ENCODE measurements at places on chromosomes 11 and 22.
A peak's percentile ranks its signal among the peaks of the same experiment; 100 is the strongest.

DNA sequence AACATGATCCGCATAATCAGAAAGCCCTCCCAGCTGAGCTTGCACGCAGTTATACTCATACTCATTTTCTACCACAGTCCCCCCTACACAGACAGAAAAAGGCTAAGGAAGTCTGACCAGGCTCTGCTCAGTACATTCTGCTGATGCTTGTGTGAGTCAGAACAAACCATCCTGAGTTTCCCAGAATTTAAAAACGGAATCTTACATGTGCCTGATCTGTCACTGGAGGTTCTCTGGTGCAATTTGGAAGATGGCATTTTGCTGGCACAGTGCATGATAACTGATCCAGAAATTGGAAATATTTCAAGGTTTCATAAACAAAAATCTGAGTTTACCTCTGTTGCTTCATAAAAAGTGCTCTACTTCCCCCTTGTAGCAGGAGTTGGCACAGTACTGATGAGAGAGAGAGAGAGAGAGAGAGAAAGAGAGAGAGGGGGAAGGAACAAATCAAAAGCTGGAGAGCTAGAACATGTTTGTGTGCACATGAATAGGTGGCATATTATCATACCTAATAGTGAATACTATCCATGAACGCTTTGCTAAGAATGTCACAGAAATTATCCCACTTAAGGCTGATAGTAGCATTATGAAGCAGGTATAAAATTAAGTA lies 1085.3 kb downstream of the DLG2 start:
- DNase-seq: no peak

DNA sequence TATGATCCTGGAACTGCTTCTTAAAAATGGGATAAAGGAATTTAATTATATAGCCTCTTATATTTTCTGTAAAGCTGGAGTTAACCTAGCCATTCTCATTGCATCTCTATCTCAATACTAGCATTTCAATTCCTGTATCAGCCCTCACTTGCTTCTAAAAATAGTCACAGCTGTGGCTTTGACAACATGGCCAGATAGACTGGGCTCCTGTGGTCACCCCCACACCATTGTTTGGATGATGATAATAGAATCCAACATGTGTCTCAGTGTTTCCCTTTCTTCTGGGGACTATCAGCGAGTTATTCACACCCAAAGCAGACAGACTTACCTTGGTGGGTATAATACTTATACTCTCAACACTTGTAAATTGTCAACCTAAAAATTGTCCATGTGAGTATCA lies 6.9 kb downstream of the VWA5A start:
- no peak for DNase-seq

DNA sequence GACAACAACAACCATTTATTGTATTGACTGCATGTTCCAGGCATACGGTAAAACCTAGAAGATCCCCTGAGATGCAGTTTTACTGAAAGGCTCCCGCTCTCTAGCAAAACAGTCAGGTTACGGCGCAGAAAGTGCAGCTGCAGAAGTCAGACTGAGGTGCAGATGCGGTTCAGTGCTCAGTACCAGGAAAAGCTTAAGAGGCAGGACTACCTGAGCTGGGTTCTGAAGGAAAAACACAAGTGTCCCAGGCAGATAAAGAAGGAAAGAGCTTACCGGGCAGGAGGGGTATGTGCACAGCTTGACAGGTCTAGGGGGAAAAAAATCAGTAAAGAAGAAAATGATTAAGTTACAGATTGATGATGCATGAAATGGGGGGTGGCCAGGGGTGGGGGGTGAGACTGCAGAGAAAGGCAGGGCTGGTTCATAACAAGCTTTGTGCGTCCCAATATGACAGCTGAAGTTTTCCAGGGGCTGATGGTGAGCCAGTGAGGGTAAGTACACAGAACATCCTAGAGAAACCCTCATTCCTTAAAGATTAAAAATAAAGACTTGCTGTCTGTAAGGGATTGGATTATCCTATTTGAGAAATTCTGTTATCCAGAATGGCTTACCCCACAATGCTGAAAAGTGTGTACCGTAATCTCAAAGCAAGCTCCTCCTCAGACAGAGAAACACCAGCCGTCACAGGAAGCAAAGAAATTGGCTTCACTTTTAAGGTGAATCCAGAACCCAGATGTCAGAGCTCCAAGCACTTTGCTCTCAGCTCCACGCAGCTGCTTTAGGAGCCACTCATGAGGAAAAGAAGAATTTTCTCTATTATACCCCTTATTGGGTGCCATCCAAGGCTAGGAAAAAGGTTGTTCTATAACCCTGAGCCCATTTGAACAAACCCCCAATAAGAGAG lies 11.9 kb downstream of the LARGE1 start:
- DNase-seq: no peak

DNA sequence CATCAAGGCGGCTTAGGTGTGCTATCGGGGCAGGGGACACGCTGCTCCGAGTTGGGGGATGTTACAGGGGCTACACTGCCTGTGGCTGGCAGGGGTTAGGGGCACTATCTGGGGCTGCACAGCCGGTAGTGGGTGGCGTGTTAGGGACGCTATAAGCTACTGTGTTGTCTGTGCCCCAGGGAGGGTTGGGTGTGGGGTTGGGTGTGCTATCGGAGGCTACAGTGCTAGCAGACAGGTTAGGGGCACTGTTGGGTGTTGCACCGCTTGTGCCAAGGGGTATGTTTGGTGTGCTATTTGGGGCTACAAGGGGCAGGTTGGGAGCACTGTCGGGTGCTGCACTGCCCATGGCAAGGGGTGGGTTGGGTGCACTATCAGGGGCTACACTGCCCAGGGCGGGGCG lies 120.2 kb upstream of the VPREB1 start:
- no peak for DNase-seq

DNA sequence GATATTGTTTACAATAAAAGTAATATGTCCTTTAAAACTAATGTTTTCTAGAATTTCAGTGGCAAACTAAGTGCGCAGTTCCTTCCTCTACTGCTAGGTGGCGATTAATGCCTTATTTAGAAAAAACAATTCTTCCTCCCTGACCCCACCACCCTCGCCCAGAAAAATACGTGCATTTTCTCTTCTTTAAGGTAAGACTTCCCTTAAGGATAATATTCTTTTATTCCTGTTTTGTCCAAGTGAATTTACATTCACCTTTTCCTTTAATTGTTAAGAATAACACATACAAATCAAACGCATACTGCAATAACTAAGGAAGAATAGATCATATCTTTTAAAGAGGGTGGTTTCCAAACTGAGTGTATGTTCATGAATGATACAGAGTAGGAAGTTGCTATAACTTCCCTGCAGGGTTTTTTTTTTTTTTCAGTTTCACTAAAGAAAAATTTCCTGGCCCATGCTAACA lies 17.0 kb upstream of the PSMA1 start:
- DNase-seq: no peak

GRCh38 chr11:64264371-64264852 lies 13.1 kb downstream of the PLCB3 start:
- no peak for DNase-seq

- no peak for DNase-seq
Observed at GRCh38 chr11:10267821-10268220, 26.2 kb downstream of the SBF2 start.

DNA sequence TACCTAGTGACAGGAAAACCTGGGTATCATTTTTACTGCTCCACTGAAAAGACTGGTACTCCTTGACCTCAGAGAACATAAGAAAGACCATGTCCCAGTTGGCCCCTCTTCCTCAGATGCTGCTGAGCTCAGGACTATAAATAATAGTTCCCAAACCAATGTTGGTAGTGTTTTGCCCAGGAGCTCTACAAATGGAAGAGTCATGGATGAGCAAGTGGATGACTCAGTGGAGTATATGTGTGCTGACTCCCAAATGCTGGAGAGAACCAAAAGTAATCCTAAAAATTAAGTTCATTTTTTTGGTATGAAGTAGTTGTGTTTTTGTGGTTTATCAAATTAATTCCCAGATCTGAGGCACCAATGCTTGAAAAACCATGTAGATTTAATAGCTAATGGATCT lies 482.0 kb downstream of the KCNA4 start:
- no peak for DNase-seq

DNA sequence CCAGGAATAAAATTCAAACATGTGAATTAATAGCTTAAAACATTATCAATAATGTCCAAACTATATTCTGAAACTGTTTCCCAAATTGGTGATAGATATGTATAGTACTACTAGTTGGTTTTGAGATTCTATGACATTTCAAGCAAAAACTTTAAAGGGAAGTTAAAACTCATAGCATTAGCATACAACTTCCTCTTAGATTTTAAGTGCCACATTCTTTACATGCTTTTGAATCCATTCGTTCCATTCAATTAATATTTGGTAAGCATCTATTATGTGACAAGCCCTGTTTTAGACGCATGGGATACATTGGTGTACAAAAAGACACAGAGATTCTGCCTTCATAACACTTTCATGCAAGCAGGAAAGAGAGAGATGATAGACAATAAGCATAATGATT lies 8.9 kb downstream of the PATL1 start:
- no peak for DNase-seq

DNA sequence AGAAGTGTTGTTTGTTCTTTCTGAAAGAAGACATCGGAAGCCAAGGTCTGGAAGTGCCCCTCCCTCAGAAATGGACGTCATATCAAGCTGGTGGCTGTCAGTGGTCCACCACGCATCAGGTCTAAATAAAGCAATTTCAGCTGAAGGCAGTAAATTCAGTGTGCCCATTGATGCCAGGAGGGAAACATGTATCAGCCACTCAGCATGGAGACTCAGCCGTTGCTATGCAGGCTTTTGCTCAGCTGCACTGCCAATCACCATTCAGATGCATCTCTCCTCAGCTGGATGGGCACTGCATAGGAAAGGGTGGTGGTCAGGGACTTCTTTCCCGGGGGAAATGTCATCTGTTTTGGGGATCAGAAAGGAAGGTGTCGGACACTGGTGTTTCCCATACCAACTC lies 878.2 kb downstream of the NTM start:
- no peak for DNase-seq

DNA sequence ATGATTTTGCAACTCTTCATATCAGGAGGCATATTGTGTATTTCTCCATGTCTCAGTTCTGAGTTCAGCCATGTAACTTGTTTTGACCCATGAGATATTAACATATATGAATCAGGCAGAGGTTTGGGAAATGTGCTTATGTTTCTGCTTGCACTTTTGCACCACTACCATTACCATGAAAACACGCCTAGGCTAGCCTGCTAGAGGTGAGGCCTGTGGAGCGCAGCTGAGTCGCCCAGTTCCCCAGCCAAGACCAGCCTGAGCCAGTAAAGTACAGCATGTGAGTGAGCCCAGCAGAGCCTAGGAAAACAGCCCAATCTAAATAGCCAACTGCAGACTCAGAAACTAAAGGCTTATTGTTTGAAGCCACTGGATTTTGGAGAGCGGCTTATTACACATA lies 18.4 kb upstream of the MYOD1 start:
- no peak for DNase-seq

GRCh38 chr22:41925783-41926460 lies 684 bp downstream of the TNFRSF13C start:
- DNase-seq: peak; percentile 82

GRCh38 chr11:20088397-20089225 lies 71.7 kb downstream of the DBX1 start:
- DNase-seq: no peak

DNA sequence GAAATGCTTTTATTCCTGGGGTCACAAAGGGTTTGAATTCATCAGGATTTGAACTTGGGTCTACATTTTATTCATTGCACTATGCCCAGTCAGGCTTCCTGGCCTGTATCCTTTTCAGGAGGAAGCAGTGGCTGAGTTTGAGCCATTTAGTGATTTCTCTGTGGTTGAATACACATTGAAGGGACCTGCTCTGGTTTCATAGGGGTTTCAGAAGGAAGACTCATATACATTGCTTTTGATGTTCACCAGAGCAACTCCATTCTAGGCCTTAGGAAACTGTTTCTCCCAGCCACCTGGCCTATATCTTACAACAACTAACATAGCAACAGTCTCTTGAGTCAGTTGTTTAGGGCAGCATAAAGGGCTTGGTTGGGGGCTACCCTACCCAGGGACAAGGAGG lies 165.7 kb downstream of the INSC start:
- no peak for DNase-seq

- peak; percentile 17 for DNase-seq
Observed at GRCh38 chr11:71456831-71457230, 3.8 kb downstream of the NADSYN1 start.

- no peak for DNase-seq
Observed at GRCh38 chr22:27252282-27253049, 549.1 kb downstream of the MN1 start.

- peak; percentile 72 for DNase-seq
Observed at GRCh38 chr22:29716814-29717545, 2.8 kb upstream of the CABP7 start.

GRCh38 chr22:27134315-27134701 lies 476.9 kb downstream of the MIAT start:
- no peak for DNase-seq

Measured in mucosa of descending colon (tissue), 3 donors.